ENCODE measurements at places on chromosomes 12 and 14. TPM values are rescaled to one million over a fixed set of nuclear protein-coding genes. Genes with fewer than 3 reads are reported as not detected.

IKZF4 gene
- 1.5 TPM for total RNA-seq

NUP107 gene
- 140 TPM for total RNA-seq

ACVRL1 gene
- 12.5 TPM for total RNA-seq

KRT72 gene
- not detected for total RNA-seq

DNAI7 gene
- total RNA-seq, result 0.11 TPM

ADAMTS20 gene
- total RNA-seq, result not detected

CDH24 gene
- total RNA-seq, result 12.2 TPM

ABHD12B gene
- not detected for total RNA-seq

RPL10L gene
- not detected for total RNA-seq

KRT1 gene
- total RNA-seq, result not detected

SMCO2 gene
- total RNA-seq, result 0.12 TPM

CDKL1 gene
- total RNA-seq, result 27.4 TPM

C1S gene
- total RNA-seq, result 248 TPM

MARS1 gene
- 209 TPM for total RNA-seq

AMHR2 gene
- not detected for total RNA-seq

MYO1H gene
- total RNA-seq, result not detected

KCNC2 gene
- total RNA-seq, result 0.50 TPM

GALNT6 gene
- total RNA-seq, result 37.9 TPM

CPM gene
- total RNA-seq, result 7.9 TPM

TAS2R9 gene
- not detected for total RNA-seq

BDKRB2 gene
- 74.1 TPM for total RNA-seq

RTL1 gene
- total RNA-seq, result under 0.01 TPM

MYH6 gene
- total RNA-seq, result not detected

VRTN gene
- total RNA-seq, result not detected

DNAJC22 gene
- total RNA-seq, result 2.6 TPM

ANHX gene
- not detected for total RNA-seq

CARMIL3 gene
- 0.12 TPM for total RNA-seq

TMTC1 gene
- total RNA-seq, result 27.9 TPM
